Lower leg skin (tissue), 4 donors: ENCODE measurements at places on chromosomes 5 and 9.

- DNase-seq, result no peak
Measured at GRCh38 chr5:120604884-120605283, 140.8 kb downstream of the PRR16 start.

DNA sequence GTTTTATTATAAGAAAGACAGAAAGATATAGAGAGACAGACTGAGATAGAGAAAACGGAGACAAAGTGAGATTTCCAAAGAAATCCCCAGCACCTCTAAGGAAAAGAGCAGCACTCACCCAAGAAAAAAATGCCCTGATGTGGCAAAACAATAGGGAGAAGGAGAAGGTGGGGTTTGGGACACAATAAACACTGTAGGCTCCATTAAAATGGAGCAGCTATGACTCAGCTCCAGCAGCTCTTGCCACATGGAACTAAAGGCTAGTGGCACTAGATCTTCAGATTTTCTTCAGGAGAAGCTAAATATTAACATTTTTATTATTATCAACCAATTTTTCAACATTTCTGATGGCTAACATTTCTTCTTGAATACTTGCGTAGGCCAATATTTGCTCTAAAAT is 321.8 kb downstream of the TRIM32 start:
- no peak for DNase-seq

GRCh38 chr5:148904440-148904839 is 78.0 kb downstream of the ADRB2 start:
- DNase-seq, result no peak

DNA sequence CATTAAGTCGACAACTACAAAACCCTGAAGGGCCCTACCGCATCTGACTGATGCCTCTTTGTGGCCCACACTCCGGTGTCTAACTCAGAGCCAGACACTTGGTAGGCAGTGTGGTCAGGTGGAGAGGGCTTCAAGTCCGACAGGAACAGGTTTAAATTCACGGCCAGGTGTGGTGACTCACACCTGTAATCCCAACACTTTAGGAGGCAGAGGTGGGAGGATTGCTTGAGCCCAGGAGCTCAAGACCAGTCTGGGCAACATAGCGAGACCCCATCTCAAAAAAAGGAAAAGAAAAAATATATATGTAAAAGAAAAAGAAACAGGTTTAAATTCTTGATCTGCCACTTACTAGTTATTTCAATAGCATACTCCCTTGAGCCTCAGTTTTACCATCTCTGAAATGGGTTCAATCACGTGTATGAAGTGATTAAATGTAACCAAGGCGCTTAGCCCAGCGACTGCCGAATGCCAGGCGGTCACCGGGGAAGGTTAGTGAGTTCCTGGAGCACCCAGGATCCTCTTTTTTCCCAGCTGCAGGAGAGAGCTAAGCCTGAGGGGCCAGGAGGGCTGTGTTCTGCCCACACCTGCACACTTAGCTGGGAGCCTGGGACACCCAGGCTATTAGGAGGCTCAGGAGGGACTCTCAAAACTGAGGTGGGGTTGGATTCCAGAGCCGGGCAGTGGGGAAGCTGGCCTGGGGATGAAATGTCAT is 943 bp downstream of the CLTB start:
- DNase-seq, result no peak

GRCh38 chr5:168085261-168086031 is 206.0 kb upstream of the WWC1 start:
- DNase-seq, result no peak

DNA sequence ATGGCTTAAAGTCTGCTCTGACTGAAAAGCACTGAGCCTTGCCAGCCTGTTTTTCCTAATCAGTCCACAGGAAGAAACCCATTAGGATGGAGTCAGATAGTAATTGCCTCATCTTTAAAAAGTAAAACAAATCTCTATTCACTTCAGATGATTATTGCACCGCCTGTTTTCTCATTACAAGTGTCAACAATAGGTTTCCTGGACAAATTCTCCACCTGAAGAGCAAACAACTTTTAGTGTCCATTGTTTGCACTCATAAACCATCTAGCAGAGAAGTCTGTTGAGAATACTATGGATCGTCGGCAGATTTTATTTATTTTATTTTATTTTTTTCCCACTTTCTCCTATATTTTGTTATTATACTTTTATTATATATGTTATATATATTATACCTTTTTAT is 20.3 kb downstream of the C5orf63 start:
- DNase-seq, result no peak

DNA sequence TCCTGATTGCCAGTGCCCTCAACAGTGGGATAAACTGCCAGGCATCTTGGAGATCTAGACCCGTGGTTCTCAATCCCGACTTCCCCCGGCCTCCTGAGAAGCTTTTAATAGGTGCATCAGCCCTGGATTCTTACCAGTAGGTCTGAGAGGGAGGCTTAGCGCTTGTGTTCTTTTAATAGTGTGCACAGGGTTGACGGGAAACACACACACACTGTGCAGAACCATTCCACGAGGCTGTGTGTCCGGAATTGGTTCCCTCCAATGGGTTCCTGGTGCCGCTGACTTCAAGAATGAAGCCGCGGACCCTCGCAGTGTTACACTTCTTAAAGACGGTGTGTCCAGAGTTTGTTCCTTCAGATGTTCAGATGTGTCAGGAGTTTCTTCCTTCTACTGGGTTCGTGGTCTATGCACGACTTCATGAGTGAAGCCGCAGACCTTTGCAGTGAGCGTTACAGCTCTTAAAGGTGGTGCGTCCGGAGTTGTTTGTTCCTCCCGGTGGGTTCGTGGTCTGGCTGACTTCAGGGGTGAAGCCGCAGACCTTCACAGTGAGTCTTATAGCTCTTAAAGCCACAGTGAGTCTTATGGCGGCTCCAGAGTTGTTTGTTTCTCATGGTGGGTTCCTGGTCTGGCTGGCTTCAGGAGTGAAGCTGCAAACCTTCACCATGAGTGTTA is 46.6 kb upstream of the PRSS3 start:
- DNase-seq, result no peak

DNA sequence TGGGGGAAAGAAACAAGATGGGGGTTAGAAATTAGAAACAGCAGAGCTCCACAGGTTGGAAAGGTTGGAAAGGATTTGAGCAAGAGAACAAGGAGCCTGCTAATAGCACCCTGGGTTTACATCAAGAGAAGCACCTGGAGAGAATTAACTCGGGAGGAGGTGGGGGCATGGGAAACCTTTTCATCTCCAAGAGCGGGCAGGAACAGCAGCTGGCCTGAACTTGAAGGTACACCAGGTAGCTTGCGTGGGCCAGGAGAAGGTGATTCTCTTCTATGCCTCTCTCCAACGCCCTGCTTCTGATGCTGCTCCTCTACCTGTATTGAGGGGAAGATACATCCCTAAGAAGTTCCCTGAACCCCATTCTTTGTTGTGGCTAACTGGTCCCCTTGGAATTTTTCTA is 37.1 kb upstream of the GLRX start:
- DNase-seq, result no peak

DNA sequence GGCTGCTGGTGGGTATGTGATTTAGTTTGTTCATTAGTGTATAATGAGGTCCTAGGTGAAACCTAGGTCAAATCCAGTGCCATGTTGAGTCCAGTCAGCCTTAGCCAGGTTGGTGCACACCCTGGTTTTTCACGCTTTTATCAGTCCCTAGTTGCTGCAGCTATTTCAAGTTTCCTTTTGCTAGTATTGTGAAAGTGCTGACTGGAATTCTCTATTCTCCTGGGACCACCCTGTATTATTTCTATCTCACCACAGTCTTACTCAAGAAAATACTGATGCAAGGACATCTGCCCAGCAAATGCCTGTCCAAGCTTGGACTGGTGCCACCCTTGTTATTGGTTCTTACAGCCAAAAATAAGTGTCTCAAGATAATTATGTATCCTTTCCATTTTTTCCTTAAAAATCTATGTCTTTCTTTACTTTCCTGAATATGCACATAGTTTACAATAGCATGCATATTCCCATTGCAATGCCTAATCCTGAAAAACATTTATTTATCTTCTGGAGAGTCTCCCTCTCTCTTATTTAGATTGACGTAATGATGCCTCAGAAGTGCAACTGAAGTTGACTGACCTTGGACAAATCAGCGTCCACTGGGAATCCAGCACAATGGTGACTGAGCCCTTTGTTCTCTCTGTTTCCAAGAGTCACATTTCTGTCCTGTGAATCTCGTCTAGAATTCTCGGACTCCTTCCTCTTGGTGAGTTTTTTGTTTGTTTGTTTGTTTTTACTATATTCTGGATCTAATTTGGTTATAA is 1075.0 kb downstream of the CDH9 start:
- DNase-seq, result no peak

DNA sequence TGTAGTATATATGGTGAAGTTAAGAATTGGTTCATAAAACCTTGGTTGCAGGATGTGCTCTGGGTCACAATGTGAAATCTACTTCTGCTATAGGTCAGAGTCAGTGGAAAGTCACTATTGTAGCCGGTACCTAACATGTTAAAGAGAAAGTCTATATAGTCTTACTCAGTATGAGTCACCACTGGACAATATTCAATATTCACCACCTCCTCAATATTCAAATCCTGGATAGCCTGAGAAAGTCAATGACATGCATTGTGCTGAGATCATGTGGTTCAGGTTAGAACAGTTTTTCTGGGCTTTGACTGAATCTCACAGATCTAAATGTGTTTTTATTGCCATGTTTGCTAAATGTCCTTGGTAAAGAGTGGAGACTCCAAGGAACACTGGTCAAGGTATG is 108.8 kb downstream of the HMHB1 start:
- no peak for DNase-seq

DNA sequence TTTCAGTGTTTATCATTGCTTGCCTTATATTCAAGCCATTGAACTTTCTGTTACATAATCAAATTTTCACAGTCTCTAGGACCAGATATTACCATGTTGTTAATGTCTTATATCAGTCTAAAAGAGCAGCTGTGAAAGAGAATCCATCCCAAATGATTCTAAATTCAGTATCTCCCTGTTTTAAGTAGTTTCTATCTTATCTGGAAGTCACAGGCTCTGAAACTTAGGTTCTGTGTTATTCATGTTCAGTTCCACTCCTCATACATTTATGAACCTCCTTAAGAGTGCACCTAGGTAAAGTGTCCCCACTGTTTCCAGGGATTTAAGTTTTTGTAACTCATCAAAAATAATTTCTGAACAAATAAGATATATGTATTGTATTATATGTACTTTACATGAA is 9.7 kb downstream of the LYRM7 start:
- DNase-seq, result no peak

DNA sequence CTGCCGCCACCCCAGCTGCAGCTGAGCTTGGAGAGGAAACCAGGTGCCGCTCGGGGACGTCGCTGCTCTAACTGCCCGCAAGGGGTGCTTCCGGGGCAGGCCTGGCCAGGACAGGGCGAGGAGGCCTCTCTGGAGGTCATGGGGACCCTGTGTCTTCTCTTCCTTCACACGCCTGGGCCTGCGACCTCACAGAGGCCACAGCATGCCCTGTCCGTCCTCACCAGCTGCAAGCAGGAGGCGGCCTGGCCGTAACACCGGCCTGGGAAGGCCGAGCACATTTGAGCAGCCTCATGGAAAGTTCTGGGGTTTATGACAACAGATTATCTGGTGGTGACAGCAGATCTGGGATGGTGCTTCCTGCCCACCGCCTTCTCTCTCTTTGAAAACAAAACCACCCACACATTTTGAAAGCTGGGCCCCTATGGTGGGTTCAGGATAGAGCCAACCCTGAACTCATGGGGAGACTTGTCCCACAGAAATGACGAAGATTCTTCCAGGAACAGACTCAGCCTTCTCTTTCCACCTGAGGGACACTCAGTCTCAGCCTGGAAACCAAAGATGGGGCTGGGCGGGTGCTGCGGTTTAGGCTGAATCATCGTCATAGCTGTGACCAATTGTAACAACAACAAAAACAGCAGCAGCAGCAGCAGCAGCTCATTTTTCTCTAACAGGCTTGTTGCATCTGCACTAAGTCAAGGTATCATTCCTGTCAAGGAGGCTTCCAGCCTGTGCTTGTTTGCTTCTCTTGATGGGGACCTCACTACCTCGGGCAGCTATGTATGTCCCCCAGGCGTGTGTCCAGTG is 99.6 kb upstream of the RAPGEF1 start:
- DNase-seq, result no peak

DNA sequence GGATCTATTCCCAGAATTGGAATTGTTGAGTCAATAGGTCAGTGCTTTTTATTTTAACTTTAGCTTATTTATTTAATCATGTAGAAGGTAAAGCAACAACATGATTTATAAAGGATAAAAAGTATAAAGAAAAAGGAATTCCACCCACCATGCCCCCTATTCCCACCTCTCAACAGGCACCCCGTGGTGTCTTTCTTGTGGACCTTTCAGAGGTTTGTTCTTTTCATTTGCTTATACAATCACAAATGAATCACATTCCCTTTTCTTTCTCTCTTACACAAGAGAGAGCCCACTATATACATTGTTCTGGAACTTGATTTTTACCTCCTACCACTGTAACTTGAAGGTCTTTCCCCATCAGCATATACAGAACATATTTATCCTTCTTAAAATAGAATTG is 37.2 kb upstream of the SMIM32 start:
- DNase-seq, result no peak

GRCh38 chr5:40315126-40315525 is 364.6 kb upstream of the PTGER4 start:
- no peak for DNase-seq

DNA sequence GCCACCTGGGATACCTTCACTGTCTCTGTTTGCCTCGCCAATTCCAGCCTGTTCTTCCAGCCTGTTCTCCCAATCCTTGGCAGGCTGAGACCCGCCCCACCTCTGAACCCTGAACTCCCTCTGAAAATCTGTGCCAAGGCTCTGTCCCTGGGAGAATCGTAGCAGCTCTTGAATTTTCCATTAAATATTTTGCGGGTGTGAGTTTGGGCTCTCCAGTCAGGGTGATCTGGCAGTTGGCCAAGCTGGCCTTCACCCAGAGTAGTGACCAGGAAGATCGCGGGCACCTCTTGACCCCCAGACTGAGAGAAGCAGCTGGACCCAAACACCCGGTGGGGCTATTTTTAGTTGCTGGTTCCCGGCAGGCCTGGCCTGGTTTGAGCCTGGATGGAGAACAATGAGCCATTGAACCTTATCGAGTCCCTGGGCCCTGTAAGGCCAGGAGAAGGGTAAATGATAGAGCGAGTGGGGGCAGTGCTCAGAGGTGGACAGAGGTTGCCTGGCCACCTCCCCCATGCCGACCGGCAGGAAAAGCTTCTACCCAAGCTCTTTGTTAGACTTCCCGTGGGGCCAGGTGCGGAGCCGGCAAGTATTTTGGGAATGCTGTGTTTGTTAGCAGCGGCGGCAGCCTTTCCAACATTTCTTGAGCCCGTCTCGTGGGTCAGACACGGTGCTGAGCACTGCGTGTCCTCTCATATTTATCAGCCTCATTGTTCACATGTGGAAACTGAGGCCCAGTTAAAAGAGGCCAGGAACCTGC is 146.2 kb downstream of the RGS3 start:
- no peak for DNase-seq
